Activated T-cell treated with anti-CD3 and anti-CD28 coated beads, Interleukin-2, amount 50 U/mL, for 72 hours (primary cell): ENCODE measurements at places on chromosomes 6 and 20. TPM values are rescaled to one million over a fixed set of nuclear protein-coding genes. Genes with fewer than 3 reads are reported as not detected.

GRCh38 chr20:52748285-52748932, 223.7 kb upstream of the TSHZ2 start:
- H3K27ac ChIP-seq = no peak overlapping the region
- H3K4me1 ChIP-seq = no peaks in the 10 kb centered on the region
- no peaks in the 10 kb centered on the region for H3K36me3 ChIP-seq
- peaks cover 7% of the 10 kb centered on the region for H3K27me3 ChIP-seq
- no peak for DNase-seq

- peaks cover 7% of the 10 kb centered on the region for H3K36me3 ChIP-seq
- no peak overlapping the region for H3K27ac ChIP-seq
- no peak for DNase-seq
- H3K4me1 ChIP-seq = no peaks in the 10 kb centered on the region
Observed at GRCh38 chr6:150915880-150916265, 50.4 kb downstream of the MTHFD1L start.

- no peaks in the 10 kb centered on the region for H3K27me3 ChIP-seq
- no peaks in the 10 kb centered on the region for H3K36me3 ChIP-seq
- no peak overlapping the region for H3K27ac ChIP-seq
Observed at GRCh38 chr6:47654255-47654654, 44.1 kb upstream of the ADGRF4 start.

- H3K27me3 ChIP-seq = no peaks in the 10 kb centered on the region
- peaks cover 16% of the 10 kb centered on the region for H3K36me3 ChIP-seq
- no peak overlapping the region for H3K4me3 ChIP-seq
- peaks cover 8% of the 10 kb centered on the region for H3K4me1 ChIP-seq
- H3K27ac ChIP-seq = no peak overlapping the region
Observed at GRCh38 chr20:53352727-53353440, 240.8 kb downstream of the ZNF217 start.

DNA sequence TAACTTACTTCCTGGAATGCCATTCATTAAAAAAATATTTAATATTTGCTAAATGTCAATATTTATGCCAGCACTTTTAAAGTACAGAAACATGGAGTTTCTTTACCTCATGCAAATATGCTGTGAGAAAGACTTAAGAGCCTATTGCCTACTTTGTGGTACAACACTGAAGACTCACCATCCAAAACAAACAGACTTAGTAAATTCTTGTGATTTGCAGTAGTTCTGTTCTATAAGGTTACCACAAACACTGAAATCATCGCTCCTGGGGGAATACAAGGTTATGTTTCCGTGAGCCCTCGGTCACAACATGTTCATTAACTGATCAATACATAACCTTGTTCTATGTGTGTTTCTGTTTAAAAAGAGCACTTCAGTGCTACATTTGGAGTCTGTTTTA, 78.3 kb downstream of the ATG5 start:
- H3K4me1 ChIP-seq = peaks cover 7% of the 10 kb centered on the region
- H3K36me3 ChIP-seq = peaks cover 4% of the 10 kb centered on the region
- peak overlapping the region; percentile 20 for H3K4me3 ChIP-seq
- DNase-seq = no peak

DNA sequence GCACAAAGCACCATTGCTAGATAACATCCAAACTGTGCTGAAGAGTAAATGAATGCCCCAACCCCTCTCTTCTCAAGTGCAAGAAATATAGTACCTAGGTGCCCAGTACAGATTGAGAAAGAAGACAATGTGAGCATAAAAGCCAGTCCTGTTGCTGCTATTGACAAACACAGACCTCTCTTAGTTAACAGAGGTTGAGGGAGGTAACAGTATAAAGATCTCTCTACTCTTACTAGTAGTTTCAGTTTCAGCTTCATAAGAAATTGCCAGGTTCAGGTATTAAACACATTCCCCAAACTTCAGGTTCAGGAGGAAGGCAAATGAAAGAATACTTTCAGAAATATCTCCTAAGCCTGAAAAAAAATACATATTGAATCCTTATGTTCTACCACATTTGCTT, 31.4 kb downstream of the TBC1D32 start:
- no peak overlapping the region for H3K4me3 ChIP-seq
- no peaks in the 10 kb centered on the region for H3K4me1 ChIP-seq

GRCh38 chr6:39411465-39411864, 89.0 kb upstream of the KCNK16 start:
- no peaks in the 10 kb centered on the region for H3K4me1 ChIP-seq
- peaks cover 12% of the 10 kb centered on the region for H3K27me3 ChIP-seq
- no peak overlapping the region for H3K4me3 ChIP-seq
- H3K36me3 ChIP-seq = no peaks in the 10 kb centered on the region

- H3K27ac ChIP-seq = no peak overlapping the region
- H3K4me3 ChIP-seq = no peak overlapping the region
- DNase-seq = no peak
- no peaks in the 10 kb centered on the region for H3K4me1 ChIP-seq
- peaks cover 26% of the 10 kb centered on the region for H3K27me3 ChIP-seq
- no peaks in the 10 kb centered on the region for H3K36me3 ChIP-seq
Observed at GRCh38 chr20:54382419-54382818, 93.0 kb upstream of the DOK5 start.

- no peak for DNase-seq
- H3K4me3 ChIP-seq = no peak overlapping the region
- H3K27ac ChIP-seq = no peak overlapping the region
- no peaks in the 10 kb centered on the region for H3K4me1 ChIP-seq
Observed at GRCh38 chr20:63138855-63139341, 77.0 kb downstream of the YTHDF1 start.

- H3K4me3 ChIP-seq = no peak overlapping the region
- no peak for DNase-seq
- peaks cover 7% of the 10 kb centered on the region for H3K4me1 ChIP-seq
- H3K36me3 ChIP-seq = no peaks in the 10 kb centered on the region
Observed at GRCh38 chr6:52245425-52245824, 1.1 kb upstream of the IL17F start.

DNA sequence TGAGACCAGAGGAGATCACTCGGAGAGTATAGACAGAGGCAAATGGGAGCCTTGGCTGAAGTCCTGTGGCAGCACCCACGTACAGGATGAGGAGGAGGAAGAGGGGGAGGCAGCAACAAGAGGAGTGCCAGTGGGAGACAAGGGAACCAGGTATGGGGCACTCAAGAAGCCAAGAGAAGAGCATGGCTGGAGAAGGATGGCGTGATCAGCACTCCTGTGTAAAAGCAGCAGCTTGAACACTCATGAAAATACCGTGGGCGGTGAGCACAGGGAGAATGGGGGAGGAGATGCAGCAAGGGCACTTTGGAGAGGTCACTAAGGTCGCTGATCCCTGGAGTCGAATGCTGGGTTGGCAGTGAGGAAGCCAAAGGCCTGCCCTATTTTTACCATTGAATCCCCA, 51.2 kb upstream of the PRND start:
- H3K36me3 ChIP-seq = no peaks in the 10 kb centered on the region
- peaks cover 9% of the 10 kb centered on the region for H3K4me1 ChIP-seq
- DNase-seq = no peak
- peaks cover 5% of the 10 kb centered on the region for H3K27me3 ChIP-seq

The ZNF831 gene
- total RNA-seq = 9.0 TPM

The QKI gene
- 64.2 TPM for total RNA-seq

The CST4 gene
- not detected for total RNA-seq

The CLPSL2 gene
- total RNA-seq = not detected
